ENCODE measurements at places on chromosomes 7 and 10.

GRCh38 chr7:92413550-92413949, 33.7 kb upstream of the GATAD1 start:
- no peak for DNase-seq

DNA sequence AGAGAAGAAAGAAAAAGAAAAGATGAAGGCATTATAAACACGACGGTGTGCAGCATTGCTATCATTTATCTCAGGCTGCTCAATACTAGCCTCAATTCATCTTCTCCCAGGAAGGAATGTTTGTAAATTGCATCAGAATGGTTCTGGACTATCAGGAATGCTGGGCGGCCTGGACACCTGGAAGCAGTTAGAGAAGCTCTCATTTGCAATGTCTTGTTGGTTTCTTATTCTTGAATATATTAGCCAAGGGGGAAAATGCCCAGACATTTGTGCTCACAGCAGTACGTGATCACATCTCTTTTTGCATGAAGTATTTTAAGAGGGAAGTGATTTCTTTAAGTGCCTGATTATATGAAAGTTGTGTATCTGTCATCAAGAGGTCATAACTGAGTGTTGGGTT, 85.6 kb upstream of the IMMP2L start:
- no peak for DNase-seq

DNA sequence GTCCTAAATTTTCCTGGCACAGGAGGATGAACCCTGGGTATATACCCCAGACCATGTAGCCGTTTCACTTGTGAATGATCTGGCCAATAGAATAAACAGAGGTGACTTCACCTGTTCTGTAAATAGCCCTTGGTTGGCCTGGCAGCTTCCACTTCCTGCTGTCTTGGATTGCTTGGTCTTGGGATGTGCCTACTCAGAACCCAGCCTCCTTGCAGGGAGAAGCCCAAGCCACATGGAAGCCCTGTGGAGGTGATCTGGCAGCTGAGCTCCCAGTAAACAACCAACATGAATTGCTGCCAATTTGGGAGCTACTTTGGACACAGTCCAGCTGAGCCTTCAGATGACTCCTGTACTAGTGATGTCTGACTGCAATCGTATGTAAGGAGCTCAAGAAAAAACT, 4.8 kb upstream of the RAPGEF5 start:
- no peak for DNase-seq

- DNase-seq = no peak
Measured at GRCh38 chr10:63935705-63936104, 414.5 kb downstream of the REEP3 start.

- no peak for DNase-seq
Measured at GRCh38 chr10:8418631-8419030, 364.1 kb downstream of the GATA3 start.

DNA sequence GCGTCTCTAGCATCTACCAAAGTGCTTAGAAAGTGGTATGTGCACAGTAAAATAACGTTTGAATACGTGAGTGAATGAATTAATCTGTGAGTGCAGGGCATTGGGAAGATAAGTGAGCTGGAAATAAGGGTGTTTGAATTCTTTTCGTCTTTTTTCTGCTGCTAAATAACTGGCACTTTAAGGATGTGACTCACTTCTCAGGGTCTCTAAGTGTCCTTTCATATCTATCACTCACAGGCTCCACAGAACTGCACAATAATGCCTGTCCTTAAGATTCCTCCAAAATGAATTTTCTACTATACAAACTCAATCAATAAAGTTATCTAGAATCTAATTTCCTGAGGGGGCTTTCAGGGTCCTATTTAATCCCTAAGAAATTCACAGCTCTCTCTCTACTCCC, 3.2 kb upstream of the DGKB start:
- DNase-seq = no peak

GRCh38 chr10:12608761-12609160, 259.4 kb downstream of the CAMK1D start:
- no peak for DNase-seq

GRCh38 chr7:46407125-46407524, 486.1 kb upstream of the IGFBP3 start:
- no peak for DNase-seq

DNA sequence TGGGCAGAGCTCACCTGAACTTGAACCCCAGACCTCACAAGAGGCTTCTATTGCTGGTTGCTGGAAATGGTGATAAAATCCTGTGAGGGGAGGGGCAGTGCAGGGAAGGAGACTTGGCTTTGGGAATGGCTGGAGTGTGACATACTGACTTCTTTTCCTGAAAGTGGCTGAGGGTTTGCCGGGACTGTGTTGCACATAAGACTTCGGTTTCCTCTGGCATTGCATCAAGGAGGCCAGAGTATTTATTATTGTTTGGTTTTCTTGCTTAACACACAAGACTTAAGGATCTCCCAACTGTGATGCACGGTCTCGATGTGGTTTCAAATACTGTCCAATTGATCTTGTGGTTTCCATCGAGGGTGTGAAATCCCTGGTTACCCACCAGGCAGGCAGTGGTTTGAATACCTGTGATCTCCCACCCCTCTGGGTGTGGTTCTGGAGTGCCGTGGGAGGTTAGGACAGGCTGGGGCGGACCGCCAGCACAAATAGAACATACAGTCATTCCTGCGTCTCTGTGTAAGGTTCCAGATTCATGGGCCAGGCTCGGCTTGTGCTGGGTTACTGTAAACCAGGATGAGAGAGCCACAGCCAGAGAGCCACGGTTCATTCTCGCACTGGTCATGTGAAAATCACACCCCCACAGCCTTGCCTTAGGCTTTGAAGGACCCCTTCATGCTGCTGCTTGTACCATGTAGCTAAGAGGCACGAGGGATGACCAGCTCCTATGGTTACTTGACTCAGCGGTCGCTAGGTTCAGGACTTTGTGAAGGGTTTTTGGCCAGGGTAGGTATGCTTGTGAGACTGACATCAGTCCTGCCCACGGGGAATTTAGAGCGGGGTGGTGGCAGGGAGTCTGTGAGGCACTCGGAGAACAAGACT, 39.2 kb downstream of the WBP1L start:
- DNase-seq = peak; percentile 59

GRCh38 chr7:24834128-24834798, 77.0 kb upstream of the GSDME start:
- DNase-seq = peak; percentile 30

Data from umbilical cord (tissue), 2 donors.